ENCODE measurements at places on chromosomes 16 and 17.

- DNase-seq: no peak
These were observed 129.7 kb upstream of the CHMP6 start for GRCh38 chr17:80861892-80862291.

DNA sequence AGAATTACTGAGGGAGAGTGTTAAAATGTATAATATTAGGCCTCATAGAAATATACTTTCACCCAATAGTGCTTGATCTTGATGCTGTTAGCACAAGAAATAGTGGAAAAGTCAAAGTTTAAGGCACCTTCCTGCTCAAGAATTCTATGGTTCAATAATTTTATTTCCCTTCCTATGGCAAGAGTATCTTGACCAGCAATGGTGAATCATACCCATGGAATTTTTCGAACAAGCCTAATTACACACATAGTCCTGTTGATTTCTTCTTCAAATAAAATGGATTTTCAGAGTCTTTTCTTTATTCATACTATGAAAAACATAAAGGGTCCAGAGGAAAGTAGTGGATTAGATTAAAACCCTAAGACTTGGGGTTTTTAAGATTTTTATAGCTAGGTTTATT lies 810.6 kb downstream of the CDH11 start:
- DNase-seq: no peak

DNA sequence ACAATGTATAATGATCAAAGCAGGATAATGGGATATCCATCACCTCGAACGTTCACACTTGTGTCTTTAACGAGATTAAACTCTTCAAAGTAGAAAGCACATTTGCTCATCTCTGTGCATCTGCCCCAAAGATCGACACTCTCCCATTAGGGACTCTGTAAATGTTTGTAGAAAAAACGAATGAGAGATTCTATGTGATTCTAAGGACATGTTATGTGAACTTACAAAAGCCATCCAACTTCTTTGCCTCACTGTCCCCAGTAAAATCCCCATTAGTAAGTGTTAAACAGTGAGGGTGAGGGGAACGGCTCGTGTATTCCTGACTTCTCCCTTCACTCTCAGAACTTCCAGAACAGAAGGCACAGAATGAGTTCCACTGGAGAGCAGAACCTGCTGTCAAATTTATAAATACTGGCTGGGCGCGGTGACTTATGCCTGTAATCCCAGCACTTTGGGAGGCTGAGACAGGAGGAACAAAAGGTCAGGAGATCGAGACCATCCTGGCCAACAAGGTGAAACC lies 134.1 kb downstream of the WSCD1 start:
- DNase-seq: no peak

- DNase-seq: no peak
These were observed 480.1 kb downstream of the SOX9 start for GRCh38 chr17:72600934-72601333.

GRCh38 chr17:50638966-50639713 lies 4.5 kb downstream of the ABCC3 start:
- no peak for DNase-seq

- no peak for DNase-seq
These were observed 32.1 kb upstream of the SREBF1 start for GRCh38 chr17:17868641-17869522.

DNA sequence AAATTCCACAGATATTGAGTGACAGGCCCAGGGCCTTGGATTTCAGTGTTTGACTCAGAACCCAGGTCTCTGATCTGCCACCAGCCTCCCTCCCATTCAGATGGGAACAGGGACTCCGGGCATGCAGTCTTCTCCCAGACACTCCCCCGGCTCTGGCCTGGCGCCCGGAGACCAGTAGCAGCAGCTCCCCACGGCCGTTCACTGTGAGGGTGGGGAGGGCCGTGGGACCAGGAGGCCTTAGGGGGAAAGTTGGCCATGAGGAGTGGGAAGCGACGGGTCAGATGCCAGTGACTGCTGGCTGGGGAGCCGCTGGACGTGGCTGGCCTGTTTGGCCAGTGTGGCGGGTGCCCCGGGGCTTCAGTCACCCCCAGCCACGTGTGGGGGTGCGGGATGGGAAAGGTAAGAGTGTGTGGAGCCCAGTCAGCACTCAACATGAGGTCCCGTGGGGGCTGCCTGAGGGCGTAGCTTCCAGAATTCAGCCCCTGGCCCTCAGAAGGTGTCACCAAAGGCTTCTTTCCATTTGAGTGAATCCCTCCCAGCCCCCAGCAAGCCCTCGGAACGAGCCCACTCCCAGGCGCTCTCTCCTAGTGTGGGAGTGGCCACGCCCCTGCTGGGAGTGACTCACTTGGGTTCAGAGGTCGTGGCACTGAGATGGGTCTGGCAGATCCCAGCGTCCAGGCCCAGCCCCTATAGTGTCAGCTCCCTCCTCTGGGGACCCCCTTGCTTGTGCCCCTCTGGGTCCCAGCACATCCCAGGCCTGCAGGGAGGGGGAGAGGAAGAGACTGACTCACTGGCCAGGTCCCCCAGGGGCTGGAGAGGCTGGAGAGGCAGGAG lies 309.4 kb downstream of the SEC14L1 start:
- no peak for DNase-seq

GRCh38 chr16:26768385-26769010 lies 298.2 kb upstream of the C16orf82 start:
- DNase-seq: no peak

DNA sequence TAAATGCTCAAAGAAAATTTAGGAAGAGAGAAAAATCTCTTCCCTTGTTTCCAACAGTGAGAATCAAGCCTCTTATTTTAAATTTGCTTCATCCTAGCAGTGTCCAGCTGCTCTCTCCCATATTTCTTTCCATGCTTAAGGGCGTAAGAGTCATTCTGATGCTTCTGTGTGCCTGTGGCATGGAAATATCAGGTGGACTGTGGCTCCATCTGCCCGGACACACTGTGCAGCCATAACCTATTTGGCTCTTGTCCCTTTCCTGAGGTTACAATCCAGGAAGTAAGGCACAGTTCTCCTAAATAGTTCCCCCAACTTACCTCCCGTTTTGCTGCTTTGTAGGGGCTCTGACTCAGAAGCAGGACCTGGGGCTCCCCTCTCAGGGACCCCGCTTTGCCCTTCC lies 6.3 kb upstream of the KRT222 start:
- no peak for DNase-seq

- no peak for DNase-seq
These were observed 5.1 kb downstream of the LDHD start for GRCh38 chr16:75111514-75111940.

DNA sequence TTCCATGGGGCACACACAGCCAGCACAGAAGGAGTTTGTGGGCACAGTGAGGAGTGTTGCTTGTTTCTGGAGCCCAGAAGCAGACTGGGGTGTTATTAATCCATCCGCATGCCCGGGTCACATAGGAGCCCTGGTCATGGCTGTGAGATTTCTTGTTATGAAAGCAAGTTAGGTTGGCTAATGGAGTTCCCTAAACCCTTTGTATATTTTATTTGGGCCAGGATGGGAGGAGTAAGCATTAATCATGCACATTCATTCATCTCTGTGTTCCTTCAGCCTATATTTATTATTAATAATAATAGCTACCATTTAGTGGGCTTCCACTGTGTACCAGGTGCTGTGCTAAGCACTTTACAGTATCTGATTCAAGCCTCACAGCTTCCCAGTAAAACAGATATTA lies 200.6 kb upstream of the CDH5 start:
- DNase-seq: no peak

DNA sequence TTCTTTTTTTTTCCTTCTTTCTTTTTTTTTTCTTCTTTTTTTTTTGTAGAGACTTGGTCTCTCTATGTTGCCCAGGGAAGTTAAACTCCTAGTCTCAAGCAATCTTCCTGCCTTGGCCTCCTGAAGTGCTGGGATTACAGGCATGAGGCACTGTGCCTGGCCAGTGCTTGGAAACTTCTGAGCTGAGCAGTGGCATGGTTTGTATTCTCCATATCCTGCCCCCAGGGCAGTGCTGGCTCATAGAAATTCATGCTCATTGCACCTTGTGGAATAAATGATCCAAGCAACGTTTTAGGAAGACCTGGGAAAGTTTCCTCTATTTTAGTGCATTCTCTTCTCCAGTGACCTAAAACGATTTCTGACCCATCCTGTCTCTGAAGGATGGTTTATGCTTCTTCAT lies 16.7 kb upstream of the SYT17 start:
- DNase-seq: no peak

- no peak for DNase-seq
These were observed 4.1 kb upstream of the TVP23A start for GRCh38 chr16:10822702-10823101.

DNA sequence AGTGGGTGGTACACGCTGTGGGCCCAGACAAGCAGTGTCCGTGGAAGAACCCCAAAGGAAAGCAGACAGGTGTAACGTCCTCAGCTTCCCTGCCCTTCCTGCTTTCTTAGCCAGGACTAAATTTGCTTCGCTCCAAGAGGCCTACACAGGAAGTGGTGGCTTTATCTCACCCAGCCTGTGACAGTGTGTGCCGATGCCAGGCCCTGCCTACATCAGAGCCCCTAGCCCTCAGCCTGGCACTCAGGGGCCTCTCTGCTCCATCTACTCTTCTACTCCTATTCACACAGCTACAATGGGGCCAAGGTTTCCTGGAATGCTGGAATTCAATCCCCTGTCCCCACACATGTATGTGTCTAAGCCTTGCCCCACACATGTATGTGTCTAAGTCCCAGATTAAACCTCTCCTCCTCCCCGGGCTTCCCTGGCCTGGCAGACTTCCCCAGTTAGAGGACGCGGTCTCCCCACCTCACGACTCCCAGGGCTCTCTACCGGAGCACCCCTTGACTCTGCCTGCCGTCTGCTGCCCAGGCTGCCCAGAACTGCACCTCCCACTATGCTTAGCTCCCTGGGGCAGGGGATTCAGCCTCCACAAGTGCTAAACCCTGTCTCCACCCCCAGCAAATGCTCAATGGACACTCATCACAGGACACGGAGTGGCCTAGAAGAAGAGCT lies 8.2 kb downstream of the PGAP3 start:
- no peak for DNase-seq

DNA sequence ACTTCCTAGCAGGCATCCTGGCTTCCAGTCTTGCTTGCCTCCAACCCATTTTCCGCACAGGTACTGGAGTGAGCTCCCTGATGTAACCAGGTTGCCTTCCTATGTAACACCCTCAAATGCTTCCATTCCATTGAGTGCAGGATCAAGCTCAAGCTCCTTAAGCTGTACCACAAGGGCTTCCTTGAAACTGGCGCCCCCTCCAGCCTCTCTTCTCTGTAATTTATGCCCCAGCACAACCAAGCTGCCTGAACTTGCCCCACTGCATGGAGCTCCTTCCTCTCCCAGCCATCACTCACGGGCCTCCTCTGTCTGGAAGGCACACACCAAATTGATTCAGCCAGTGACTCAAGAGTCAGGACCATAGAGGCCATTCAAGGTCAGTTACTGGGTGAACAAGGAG lies 234.8 kb upstream of the RPL38 start:
- no peak for DNase-seq

- DNase-seq: no peak
These were observed 24.9 kb downstream of the CDC42EP4 start for GRCh38 chr17:73286863-73287296.

- DNase-seq: no peak
These were observed 62.5 kb downstream of the NQO1 start for GRCh38 chr16:69663846-69664245.

GRCh38 chr17:53168413-53168812 lies 654.3 kb upstream of the KIF2B start:
- no peak for DNase-seq

GRCh38 chr17:72560303-72561247 lies 439.8 kb downstream of the SOX9 start:
- DNase-seq: no peak

- no peak for DNase-seq
These were observed 534 bp downstream of the GPATCH8 start for GRCh38 chr17:44502598-44503146.

GRCh38 chr17:42342242-42343008 lies 45.8 kb downstream of the STAT3 start:
- no peak for DNase-seq

DNA sequence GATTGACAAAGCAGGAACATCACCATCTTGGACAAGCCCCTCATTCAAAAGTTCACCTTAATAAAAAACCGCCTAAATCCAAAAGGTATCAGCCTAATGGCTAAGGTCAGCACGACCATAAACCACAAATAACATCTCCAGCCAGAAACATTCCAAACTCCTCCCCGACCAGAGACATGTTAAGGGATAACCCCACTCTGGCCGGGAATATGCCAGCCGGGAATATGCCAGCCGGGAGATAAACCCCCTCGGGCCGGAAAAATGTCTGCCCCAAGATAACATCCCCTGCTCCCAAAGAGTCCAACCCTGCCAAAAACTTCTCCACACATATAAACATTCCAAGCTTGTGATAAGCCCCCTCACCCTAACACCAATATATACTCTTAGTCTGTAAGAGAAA lies 1.4 kb downstream of the DHX33 start:
- DNase-seq: no peak

DNA sequence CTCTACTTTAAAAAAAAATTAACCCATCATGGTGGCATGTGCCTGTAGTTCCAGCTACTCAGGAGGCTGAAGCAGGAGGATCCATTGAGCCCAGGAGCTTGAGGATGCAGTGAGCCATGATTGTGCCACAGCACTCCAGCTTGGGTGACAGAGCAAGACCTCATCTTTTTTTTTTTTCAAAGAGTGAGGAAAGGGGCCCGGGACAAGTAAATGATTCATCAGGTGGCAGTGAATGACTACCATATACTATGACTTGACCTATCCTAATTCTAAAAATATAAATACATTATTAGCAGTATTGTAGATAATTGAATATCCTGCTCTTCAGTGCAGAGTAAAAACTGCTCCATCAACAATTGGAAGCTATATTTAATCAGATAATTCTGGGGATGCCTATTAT lies 55.3 kb downstream of the CLUH start:
- no peak for DNase-seq

DNA sequence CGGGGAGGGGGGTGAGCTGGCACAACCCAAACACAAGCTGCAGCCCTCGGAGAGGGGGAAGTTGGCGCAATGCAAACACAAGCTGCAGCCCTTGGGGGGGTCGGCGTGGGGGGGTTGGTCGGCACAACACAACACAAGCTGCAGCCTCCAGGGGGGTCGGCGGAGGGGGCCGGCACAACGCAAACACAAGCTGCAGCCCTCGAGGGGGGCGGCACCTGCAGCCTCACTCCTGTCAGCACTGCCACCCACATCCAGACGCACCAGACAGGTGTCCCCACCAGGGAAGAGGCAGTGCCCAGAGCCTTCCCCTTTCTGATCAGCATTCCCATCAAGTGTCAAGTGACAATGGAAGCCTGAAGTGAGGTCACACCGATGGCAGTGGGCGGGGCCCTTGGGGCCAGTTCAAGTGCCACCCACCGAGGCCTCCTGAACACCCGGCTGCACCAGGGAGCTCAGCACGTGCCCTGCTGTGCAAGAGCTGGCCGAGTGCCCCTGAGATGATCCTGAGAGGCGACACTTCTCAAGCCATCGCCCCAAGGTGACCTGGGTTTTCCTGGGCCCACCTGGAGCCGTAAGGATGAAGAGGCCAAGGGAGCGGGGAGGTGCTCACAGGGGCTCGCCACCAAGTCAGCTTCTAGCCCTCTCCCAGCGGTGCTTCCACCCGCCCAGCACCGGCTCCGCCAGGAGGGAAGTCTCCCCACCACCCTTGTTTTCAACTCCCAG lies 59.3 kb downstream of the KLHDC4 start:
- DNase-seq: no peak

- DNase-seq: no peak
These were observed 7.0 kb downstream of the XYLT2 start for GRCh38 chr17:50352693-50353599.
